ENCODE measurements at places on chromosomes 16 and 17. TPM values are rescaled to one million over a fixed set of nuclear protein-coding genes. Genes with fewer than 3 reads are reported as not detected.

Gene C17orf58
- polyA plus RNA-seq, result 25.6 TPM

Gene PNMT
- 3.1 TPM for polyA plus RNA-seq

Gene AXIN2
- polyA plus RNA-seq, result 24.3 TPM

Gene ADAM11
- polyA plus RNA-seq, result 4.6 TPM

Gene TBC1D28
- not detected for polyA plus RNA-seq

Gene CACNG3
- not detected for polyA plus RNA-seq

Gene AXIN1
- 20.5 TPM for polyA plus RNA-seq

Gene C17orf50
- not detected for polyA plus RNA-seq

Gene CCDC40
- 12.7 TPM for polyA plus RNA-seq

Gene SPNS3
- 2.4 TPM for polyA plus RNA-seq

Data from left renal cortex interstitium (tissue), 4 donors.